ENCODE measurements at places on chromosomes 1 and 21.

DNA sequence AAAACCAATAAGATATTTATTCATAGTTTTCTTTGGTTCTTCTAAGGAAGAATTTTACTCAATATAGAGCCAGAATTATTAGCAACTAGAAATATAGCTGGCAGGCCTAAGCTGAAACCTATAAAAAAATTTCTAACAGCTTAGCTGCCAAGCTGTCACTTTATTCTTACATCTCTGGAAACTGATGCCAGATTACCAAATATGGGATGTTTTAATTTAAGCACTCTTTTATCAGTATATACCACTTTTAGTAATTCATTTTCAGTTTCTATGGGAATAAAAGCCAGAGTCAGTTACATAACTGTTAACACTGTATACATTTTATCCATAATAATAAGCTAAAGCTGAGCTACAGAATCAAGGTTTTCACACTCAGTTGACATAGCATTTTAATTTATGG is 68.7 kb upstream of the MPC2 start:
- no peak for DNase-seq

DNA sequence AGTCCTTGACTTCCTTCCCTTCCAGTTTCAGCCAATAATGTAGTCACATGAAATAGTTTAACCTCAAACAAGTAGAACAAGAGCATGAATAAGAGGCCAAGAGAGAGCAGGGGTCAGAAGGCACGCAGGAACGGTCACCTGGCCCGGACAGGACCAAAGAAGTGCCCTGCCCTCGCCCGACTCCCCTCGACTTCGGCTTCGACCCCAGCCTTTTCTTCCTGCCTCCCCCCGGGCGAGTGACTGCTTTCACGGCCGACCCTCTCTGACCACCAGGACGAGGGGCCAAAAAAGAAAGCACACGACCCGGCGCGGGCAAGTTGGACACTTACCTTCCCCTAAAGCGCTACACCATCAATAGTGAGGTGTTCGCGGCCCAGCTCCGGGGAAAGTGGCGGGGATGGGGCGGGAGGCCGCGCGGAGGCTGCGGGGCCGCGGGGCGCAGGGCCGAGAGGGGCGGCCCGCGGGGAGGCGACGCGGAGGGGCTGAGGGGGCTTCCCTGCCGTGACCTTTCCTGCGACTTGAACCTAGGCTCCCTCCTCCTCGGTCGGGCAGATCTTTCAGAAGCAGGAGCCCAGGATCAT is 519 bp downstream of the RERE start:
- peak; percentile 18 for DNase-seq

DNA sequence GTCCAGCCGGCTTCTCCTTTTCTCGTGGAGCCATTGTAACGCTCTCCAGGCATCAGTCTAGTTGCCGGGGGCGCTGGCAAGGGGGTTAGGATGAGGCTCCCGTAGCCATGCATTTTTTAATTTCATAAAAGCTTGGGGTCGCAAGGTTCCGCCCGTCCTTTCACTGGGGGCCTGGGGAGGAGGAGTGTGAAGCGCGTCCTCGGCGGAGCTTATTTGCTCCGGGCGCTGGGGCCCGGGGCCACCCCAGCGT is 1.6 kb downstream of the ADGRL2 start:
- no peak for DNase-seq

GRCh38 chr1:117173691-117174090 is 37.0 kb downstream of the VTCN1 start:
- DNase-seq = no peak

DNA sequence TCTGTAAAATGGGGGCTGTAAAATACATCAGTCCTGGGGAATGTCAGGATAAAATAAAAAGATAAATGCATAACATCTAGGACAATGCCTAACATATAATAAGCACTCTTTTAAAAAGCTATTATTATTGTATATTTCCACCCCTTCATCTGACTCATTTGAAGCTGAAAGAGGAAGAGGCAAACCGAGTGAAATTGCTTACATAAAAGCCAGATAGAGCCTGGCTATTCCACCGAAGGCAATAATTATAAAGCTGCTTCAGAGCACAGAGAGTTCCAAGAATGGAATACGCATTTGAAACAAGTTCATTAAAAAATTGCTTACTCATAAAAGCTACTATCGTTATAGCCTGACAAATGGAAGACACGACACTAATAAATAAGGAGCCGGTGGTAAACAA is 186.1 kb upstream of the CAMK1G start:
- DNase-seq = no peak

DNA sequence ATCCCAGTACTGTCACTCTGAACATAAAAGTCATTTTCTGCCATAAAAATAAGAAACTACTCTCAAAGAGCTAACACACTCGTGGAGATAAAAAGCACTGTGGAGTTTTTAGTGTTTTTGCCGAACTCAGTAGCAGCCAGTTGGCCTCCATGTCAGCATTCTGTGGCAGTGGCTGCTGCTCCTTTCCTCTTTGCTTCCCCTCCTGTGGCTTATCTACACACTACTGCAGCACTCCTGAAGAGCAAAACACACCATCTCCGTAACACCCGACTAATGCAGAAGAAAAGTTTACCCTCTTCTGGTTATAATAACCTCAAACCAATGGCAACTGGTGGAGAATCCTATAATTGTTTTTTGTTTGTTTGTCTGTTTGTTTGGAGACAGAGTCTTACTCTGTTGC is 44.9 kb downstream of the RAB3GAP2 start:
- no peak for DNase-seq

DNA sequence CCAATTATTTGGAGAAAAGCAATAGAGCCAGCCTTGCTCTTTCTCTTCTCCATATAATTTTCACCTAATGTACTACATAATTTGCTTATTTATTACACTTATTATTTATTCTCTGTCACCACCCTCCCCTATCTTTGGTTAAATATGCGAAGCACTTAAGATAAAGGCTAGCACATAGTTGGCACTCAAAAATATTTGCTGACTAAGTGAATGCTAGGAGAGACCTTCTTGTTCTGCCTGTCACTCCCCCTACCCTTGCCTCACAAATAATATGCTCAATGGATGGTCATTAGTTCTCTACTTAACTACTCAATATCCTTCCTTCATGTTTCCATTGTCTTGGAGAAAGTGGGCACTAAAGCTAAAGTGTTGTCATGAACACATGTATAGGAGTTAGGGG is 139.7 kb upstream of the ZC3H11B start:
- DNase-seq = no peak

- no peak for DNase-seq
Observed at GRCh38 chr21:38036016-38036415, 119.8 kb upstream of the KCNJ6 start.

GRCh38 chr1:94971491-94971924 is 44.6 kb upstream of the CNN3 start:
- DNase-seq = no peak

DNA sequence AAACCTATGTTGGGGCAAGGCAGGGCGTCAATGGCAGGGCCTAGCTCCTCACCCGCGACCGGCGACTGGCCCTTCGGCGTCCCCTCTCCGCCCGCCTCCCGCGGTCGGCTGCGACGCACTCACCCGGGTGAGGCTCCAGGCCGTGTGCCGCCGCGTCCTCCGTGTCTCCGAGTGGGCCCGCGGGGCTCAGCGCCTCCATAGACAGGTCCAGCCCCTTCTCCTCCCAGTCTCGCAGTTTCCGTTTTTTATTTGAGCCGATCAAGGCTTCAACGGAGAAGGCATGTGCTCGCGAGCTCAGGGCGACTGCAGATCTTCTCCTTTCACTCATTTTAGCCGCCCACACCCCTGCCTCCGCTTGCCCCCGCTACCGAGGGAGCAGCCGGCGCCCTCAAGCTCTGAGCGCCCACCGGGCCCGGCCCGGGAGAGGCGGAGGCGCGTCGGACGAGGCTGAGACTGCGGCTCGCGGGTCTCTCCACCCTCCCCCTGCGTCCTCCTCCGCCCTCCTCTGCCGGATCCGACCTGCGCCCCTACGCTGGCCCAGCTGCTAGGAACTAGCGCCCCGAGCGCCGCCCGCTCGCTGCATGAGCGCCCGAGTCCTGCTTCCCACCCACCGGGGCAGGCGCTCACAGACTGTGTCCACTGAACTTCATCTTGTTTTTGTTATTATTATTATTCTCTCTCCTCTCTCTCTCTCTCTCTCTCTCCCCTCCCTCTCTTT is 516 bp downstream of the TBX15 start:
- DNase-seq = no peak

- no peak for DNase-seq
Observed at GRCh38 chr1:102628109-102628613, 480.2 kb downstream of the COL11A1 start.
